ENCODE measurements at places on chromosomes 12 and 14. TPM values are rescaled to one million over a fixed set of nuclear protein-coding genes. Genes with fewer than 3 reads are reported as not detected.

Gene AQP2
- not detected for total RNA-seq

Gene RD3L
- total RNA-seq, result not detected

Gene GPX2
- total RNA-seq, result not detected

Gene RAB15
- total RNA-seq, result 17.6 TPM

Gene AKT1
- 143 TPM for total RNA-seq

Gene OTX2
- not detected for total RNA-seq

Gene GPR132
- 0.82 TPM for total RNA-seq

Gene NXPH4
- total RNA-seq, result 2.5 TPM

Gene PLCZ1
- not detected for total RNA-seq

Gene PPP2R3C
- 30.9 TPM for total RNA-seq

Gene FGF23
- not detected for total RNA-seq

GRCh38 chr12:131863711-131864396 lies 30.6 kb upstream of the ULK1 start:
- DNase-seq, result no peak

DNA sequence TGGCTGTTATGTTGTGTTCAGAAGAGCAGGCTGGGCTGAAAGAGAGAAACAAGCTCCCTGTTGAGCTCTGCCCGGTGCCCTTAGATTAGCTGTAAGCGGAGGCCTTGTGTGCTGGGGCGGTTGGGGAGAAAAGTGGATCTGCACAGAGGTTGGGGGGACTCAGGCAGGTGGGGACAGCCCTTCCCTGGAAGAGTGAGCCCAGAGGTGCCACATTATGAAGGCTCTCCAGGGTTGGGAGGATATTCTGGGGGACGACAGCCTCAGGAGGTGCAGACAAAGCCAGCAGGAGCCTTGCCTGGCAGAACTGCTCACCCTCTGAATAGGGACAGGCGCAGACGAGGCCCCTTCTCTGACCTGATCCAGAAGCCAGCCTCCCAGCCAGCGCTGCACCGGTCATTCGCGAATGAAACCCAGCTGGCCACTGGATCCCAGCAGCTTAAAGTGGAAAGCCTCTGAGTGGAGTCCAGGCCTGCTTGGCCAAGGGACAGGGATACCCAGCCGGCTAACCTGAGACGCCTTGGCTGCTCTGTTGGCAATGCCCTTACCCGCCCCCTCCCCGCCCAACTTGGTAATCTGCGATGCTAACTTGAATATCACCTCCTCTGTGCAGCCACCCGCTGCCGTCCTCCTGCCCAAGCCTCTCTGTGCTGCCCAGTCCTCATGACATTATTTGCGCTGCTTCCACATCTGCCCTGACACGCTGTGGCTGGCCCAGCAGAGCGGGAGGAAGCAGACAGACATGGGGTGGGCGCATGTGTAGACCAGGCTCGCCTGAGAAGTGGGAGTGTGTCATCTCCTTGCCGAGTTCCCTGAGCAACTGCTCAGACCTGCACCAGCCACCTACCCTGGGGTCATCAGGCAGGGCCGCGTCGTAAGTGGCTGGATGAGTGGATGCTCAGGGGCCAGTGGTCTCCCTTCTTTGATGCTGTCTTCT lies 5.6 kb downstream of the HIP1R start:
- no peak for DNase-seq

- no peak for DNase-seq
Observed at GRCh38 chr14:63893701-63894458, 41.1 kb downstream of the SYNE2 start.

GRCh38 chr12:114152066-114152465 lies 185.9 kb upstream of the RBM19 start:
- no peak for DNase-seq

- DNase-seq, result no peak
Observed at GRCh38 chr14:28756269-28756883, 10.2 kb upstream of the FOXG1 start.

GRCh38 chr12:132540436-132540835 lies 50.5 kb downstream of the FBRSL1 start:
- no peak for DNase-seq

- no peak for DNase-seq
Observed at GRCh38 chr12:125205386-125205785, 140.2 kb downstream of the AACS start.

DNA sequence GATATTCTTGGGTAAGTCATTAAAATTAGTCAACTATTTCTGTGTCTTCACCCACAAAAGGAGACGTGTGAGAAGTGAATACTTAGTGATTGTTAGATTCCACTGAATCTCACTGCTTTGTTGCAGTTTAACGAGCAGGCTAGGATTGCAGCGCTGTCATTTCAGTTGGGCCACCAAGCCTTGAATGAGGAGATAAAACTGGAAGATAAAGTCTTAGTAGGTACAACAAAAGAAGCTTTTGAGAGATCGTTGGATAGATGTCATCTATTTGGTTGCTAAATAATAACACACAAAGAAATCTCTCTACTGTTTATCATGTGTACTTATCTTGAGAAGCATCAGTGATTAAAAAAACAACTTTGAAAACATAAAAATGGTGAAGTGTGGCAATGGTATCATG lies 132.3 kb downstream of the RGS6 start:
- DNase-seq, result no peak

GRCh38 chr12:3604748-3605586 lies 114.0 kb downstream of the PRMT8 start:
- DNase-seq, result no peak

GRCh38 chr12:53208877-53209463 lies 1.9 kb upstream of the ITGB7 start:
- no peak for DNase-seq

DNA sequence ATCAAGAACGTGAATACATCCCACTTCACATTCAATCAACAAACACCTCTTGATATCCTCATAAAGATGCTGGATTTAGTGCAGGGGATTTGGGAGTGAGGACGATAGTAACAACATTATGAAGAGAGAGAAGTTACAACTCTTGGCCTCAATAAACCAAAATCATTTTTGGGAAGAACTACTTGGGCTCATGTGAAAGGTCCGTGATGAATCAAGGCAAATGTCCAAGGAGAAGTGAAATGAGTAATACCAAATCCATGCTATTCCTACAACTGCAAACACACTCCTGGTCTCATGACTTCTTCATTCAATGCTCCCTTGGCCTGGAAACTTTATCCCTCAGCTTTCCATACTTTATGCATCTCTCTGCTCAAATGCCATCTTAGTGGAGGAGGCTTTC lies 162.0 kb upstream of the LMNTD1 start:
- DNase-seq, result no peak

DNA sequence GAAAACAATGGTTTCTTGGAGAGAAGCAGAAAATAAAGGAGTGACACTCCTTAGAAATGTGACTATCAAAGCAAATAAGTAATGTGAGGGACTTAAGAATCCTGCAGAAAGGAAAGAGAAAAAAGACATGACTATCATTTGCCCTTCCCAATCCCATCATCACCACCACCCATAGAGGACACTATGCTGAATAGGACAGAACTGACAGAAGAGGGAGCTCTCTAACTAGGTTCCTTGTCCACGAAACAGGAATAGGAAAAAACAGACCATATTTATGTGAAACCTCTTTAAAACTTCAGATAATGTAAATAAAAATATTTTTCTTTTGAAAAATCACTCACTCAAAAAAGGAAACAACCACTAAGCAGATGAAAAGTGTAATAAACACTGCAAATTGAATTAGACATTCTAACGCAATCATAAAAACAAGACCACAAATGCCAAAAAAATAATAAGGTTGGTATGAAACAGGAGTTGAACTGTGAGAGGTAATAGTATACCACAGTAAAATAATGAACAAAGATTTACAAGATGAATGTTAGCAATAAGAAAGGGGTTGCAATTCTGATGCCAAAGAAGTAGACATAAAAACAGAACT lies 24.1 kb downstream of the KLRD1 start:
- peak; percentile 56 for DNase-seq

GRCh38 chr12:38785381-38785780 lies 120.0 kb downstream of the CPNE8 start:
- no peak for DNase-seq

DNA sequence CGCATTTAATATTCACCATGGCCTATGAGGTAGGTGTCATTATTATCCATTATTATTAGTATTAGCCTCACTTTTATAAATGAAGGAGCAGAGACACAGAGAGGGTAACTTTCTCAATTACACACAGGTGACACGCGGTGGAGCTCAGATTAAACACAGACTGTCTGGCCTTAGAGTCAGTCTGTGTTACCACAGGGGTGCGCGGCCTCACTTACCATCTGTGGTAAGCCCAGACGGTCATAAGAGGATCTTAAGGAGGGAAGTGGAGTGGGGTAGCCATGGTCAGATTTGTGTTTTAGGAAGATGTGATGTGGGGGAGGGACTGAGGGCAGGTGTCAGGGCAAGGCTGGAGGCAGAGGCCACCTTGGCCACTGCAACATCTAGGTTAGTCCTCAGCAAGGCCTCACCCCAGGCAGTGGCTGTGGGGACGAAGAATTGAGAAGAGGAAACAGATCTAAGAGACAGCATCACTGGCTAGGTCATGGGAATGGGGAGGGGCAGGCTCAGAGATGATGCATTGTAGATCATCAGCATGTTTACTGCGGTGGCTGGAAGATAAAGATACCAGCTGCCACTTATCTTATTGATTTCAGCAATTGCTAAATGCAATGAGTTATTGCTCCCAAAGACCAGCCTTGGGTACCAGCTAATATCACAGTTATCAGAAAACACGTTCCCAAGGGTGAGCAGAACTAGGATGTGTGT lies 67.1 kb downstream of the SERPINA3 start:
- no peak for DNase-seq

- DNase-seq, result no peak
Observed at GRCh38 chr12:99455350-99456035, 192.1 kb upstream of the GARIN6 start.

GRCh38 chr12:43914923-43915468 lies 79.1 kb downstream of the TMEM117 start:
- DNase-seq, result no peak

DNA sequence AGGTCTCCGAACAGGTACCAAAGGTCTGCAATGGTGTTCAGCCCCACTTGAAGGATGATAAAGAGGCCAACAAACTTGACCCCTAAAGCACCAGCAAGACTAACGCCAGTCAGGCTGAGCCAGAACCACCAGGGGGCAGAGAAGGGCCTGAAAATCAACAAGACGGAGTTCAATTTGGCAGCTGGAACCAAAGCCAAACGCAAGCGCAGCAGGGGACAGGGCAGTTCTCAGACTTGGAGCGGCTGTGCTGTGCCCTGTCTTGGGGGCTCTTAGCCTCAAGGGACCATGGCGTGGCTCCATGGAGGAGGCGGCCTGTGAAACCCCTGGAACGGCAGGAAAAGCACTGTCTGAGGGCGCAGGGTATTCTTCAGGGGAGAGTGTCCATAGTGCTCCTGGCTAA lies 19.6 kb downstream of the POMT2 start:
- DNase-seq, result peak; percentile 60

DNA sequence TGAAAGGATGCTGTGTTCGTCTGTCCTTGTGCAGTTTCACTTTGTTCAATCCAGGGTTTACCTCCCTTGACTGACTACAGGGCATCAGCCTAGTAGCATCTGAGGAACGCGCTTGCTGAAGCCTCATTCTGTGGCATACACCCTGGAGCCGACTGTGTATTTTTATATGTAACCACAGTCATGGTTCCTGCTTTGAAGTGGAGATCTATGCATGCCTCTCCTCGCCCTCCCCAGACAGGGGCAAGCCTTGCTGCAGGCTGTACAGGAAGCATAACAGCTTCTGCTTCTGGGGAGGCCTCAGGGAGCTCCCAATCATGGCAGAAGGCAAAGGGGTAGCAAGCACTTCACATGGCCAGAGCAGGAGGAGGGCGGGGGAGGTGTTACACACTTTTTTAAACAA lies 262.1 kb downstream of the BCL11B start:
- DNase-seq, result no peak

- no peak for DNase-seq
Observed at GRCh38 chr12:103586791-103587370, at the start of gene STAB2. Gene STAB2, plus strand, starts transcription at chr12:103587273. Its CDS starts 204 bp downstream, at chr12:103587477.

All from glomerular endothelial cell (primary cell).